ENCODE measurements at places on chromosomes 12 and 14.
A peak's percentile ranks its signal among the peaks of the same experiment; 100 is the strongest.

DNA sequence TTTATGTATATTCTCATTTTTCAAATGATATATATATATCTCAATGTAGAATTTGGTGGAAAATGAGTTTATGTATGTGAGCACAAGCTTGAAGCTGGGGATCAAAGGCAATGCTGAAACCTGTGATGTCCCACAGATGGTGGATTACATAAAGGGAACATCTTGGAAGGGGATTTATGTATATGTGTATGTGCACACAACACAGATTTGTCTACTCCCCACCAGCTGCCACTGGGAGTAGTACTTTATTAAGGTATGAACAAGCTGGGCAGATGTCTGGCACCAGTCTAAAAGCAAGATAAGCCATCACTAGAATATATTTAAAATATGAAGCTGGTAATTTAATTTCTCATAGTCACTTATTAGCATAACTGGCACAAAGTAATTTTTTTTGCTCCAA is 895.6 kb downstream of the SLC6A15 start:
- DNase-seq = no peak

DNA sequence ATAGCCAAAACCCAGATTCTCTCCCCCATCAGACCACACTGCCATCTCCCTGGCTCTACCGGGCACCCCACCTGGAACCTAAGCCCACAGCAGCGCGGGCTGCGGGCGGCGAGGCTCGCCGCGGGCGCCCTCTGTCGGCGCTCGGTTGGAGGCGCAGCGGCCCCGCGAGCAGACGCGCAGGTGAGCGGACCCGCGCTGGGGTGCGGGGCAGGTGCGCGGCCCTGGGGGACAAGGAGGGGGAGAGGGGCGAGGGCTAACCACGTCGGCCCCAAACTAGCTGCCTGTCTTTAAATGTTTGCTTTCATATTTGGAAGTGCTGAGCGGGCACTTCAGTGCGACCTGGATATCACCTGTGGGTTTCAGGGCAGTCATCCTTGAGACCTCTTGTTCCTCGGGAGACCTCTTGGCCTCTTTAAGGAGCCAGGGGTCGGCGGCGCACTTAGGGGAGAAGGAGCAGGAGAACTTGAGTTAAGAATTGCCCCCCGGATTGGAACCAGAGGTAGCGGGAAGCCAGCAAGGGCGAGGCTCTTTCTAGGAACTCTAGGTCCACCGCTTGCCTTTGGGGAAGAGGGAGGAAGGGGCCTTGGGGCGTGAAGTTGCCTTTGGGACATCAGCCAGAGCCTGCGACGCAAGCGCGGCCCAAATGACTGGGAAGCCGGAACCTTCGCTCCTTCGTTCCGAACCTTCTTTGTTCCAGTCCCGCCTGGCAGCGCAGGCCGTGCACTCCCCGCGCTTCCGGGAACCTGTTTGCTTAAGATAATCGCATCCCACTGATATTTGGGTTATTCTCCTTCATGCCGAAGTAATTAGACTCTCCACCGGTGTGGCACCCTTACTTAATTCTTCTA is 78.7 kb downstream of the NEDD1 start:
- DNase-seq = peak; percentile 7

DNA sequence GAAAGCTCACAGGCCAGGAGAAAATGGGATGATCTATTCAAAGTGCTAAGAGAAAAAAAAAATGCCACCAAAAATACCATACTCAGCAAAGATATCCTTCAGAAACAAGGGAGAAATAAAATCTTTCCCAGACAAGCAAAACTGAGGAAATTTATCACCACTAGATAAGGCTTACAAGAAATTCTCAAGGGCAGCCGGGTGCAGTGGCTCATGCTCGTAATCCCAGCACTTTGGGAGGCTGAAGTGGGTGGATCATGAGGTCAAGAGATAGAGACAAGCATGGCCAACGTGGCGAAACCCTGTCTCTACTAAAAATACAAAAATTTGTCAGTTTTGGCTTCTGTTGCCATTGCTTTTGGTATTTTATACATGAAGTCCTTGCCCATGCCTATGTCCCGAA is 48.2 kb downstream of the CRY1 start:
- DNase-seq = no peak

DNA sequence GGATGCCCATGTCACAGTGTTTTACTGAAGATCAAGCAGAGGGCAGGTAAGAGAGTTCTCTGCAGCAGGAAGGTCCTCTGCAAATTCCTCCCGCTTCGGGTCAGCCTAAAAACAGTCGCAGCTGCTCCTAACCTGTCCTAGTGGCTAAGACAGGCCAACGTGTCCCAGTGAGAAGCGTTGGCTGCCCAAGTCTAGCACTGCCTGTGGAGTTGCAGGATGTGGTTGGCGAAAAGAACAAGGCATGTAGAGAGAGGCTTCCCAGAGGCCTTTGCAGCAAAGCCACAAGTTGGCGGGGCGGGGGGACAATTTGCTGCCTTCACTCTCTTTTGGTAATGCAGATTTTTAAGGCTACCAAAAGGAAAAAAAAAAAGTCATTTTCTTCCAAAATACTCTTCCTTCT is 340.1 kb downstream of the BCL11B start:
- peak; percentile 76 for DNase-seq

DNA sequence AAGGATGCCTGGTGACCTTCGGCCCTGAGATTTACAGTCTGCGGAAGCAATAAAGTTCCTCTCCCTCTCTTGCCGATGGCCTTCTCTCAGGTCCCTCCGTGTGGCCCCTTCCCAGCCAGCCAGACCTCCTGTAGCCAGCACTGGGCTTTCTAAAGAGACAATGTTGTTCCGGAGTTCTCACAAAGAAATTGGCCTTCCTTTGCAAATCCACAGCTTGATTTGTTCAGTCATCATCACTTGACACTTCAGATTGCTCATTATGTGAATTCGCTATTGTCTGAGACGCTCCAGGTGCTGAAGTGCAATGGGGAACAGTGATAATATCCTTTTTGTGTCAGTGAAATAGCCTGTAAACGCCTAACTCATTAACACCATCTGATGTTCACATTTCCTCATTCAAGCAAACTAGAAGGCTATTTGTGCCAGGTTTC is 43.7 kb upstream of the GPHB5 start:
- DNase-seq = no peak

GRCh38 chr12:6383572-6384498 is at the start of gene LTBR:
Gene LTBR (plus strand): TSS chr12:6384162. CDS start chr12:6384359, 197 bp downstream.
- DNase-seq = no peak

DNA sequence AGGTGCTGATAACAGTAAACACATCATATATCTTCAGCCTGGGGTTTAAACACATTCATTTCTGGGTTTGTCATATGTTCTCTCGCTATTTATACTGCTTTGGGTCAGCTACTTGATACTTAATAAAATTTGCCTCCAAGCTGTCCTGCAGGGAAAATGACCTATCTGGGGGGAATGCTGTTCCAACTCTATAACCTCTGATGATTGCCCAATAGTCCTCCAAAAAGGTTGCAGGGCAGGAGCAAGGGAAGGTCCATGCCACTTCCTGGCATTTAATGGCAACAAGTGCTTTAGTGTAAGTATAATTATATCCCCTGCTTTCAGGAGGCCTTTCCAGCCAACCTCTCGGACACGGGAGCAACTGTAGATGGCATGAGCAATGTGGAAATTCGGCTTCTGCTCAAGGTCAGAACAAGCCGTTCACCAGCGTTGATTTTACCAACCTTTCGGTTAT is 198.0 kb upstream of the EEA1 start:
- no peak for DNase-seq

GRCh38 chr12:2011643-2012607 is 7.7 kb upstream of the DCP1B start:
- DNase-seq = no peak

DNA sequence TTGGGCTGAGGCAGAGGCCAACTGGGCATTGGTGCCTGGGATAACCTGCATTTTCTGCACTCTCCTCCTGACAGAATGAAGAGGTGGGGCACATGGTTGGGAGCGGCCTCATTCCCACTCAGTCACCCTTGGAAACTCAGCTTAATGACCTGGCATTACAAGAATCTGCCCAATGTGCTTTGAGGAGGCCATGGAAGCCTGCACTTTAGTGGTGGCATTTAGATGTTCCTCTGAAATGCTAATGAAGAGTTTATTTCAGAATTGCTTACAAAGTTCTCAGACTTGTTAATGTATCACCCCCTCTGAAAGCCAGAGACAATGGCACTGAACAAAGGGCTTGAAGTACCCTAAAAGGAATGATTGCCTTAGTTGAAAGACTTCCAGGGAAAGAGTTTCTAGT is 71.4 kb upstream of the PARP11 start:
- DNase-seq = no peak

GRCh38 chr12:26938701-26939062 is 412 bp downstream of the FGFR1OP2 start:
- peak; percentile 18 for DNase-seq

GRCh38 chr12:127729381-127729780 is 537.6 kb upstream of the TMEM132C start:
- DNase-seq = no peak

GRCh38 chr14:102822311-102822863 is 45.1 kb downstream of the TRAF3 start:
- no peak for DNase-seq

GRCh38 chr12:2403221-2403976 is 350.6 kb downstream of the CACNA1C start:
- no peak for DNase-seq

DNA sequence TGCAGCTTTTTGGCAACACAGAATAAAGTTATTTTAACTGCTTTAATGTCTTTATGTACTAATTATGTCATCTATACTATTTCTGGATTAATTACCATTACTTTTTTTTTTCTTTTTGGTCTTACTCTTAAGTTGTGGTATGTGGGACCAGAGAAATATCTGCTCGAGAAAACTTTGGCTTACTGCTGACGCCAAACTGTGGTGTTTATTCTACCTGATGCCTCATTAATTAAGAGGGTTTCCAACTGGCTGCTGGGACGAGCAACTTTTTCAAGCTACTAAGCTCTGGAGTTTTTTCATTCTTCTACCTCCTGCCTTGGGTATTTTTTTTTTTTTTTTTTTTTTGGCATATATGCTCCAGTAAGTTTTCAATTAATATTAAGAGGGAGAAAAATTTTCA is 1257.5 kb downstream of the FSCB start:
- DNase-seq = no peak

GRCh38 chr12:26455936-26456574 is 260.7 kb downstream of the SSPN start:
- no peak for DNase-seq

GRCh38 chr12:10069099-10069498 is 29.7 kb downstream of the CLEC1A start:
- DNase-seq = no peak

- DNase-seq = no peak
Observed at GRCh38 chr12:87930627-87931026, 98.6 kb downstream of the C12orf50 start.

DNA sequence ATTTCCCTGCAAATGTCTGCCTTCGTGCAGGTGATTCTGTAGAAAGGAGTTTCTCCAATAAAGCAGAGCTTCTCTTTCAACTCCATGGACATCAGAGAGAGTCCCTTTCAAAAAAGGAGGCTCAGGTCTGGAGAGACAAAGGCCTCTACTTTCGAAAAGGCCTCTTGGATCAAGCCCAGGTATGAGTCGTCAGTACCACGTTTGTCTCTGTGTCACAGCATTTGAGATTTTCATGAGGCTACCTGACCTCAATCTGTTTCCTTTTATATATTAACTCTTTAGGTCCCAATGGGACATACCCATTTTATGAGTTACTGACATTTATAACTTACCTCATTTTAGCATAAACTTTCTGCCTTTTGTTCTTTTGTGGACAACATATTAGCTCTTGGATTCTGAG is 290.8 kb downstream of the RPAP3 start:
- no peak for DNase-seq

DNA sequence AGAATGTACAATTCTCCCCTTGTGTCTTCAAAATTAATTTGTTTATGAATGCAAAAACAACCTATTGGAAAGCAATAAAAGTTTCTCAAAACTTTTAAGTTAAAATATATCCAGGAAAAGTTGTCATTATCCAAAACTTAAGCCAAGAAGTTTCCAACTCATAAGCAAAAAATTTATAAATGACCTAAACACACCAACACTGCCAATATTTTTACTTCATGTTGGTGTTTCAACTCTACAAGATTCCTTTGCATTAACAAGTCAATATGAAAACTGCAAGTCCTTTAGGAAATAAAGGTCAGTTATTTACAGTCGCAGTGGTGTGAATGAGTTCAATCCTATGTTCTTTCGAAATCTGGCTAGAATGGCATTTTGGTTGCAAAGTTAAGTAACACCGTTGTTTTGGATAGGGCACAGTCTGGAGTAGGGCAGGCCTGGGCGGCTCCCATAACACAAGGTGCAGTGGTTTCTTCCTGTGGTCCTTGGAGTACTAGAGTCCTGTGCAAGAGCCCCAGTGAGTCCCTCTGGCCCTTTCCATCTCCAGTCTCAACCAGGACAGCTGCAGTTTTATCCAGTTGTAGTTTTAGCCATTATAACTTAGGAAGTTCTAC is 151.4 kb downstream of the MED13L start:
- no peak for DNase-seq

DNA sequence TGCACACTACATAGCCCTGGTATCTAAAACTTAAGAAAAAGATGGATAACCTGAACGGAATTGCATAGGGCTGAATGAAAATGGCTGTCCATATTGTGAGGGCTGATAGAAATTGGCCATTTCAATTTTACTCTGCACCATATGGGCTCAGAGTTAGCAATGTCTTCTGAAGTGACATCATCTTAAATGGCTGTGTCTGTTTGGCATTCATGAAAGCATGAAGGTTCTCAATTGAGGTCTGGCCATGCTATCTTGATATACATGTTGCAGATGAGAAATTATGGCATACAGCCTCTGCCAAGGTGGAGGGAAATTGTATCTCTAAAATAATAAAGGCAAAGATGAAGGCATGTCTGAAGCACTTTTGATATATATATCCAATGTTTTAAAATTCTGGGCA is 226.0 kb upstream of the PDE3A start:
- no peak for DNase-seq

- DNase-seq = no peak
Observed at GRCh38 chr14:99679543-99679942, 4.6 kb upstream of the CYP46A1 start.

DNA sequence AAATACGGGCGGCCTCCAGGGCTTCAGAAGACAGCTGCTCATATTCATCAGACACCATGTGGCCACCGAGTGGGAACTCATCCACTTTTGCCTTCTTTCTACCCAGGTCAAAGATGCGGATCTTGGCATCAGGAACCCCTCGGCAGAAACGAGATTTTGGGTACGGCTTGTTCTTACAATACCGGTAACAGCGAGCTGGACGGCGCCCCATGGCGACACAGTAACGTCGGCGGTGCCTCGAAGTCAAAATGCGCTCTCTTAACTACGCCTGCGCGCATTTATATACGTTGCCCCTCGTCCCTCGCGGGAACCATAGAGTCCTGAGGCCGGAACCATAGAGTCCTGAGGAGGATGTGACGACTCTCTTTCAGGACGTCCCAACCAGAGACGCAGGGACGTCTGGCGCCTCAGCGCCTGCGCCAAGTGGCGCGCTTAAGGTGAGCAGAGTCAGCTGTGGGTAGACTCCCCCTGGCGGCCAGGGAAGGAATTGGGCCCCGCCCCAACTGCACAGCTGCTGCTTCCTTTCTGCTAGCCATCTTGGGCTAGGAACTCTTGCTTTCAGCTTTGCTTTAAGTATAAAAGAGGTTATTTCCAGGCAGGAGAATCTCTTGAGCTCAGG is at the start of gene RPL10L:
RPL10L (minus strand) TSS at position 256 of the 619 bp plus-strand sequence; CDS start at position 211, 45 bp downstream.
- no peak for DNase-seq
